ENCODE measurements at places on chromosomes 3 and 15.
A peak's percentile ranks its signal among the peaks of the same experiment; 100 is the strongest.

GRCh38 chr15:77179541-77179998, 108.7 kb upstream of the TSPAN3 start:
- DNase-seq = peak; percentile 58

DNA sequence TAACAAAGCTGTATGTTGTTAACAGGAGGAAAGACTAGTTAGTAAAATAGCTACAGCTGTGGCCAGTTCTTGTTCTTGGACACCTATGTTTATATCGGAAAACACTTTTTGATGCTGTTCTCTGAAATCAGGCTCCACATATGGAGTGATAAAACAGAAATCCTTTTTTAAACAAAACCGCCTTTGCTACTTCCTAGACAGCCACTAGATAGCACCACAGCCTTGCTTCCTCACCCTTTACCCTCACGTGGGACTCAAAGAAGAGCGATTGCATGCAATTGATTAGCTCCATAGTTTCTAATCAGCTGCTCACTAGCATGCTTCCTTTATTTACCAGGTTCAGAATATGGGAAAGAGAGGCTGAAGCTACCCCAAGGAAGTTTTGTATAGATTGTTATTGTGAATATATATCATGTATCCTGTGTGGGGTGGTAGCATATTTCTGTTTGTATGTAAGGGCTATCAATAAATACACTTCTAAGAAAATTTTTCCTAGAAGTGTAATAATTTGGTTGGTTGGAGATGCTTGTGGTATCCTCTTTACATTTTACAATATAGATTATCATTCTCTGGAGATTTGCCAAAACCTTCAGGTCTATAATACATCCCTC, 4.3 kb upstream of the MTFMT start:
- no peak for DNase-seq

DNA sequence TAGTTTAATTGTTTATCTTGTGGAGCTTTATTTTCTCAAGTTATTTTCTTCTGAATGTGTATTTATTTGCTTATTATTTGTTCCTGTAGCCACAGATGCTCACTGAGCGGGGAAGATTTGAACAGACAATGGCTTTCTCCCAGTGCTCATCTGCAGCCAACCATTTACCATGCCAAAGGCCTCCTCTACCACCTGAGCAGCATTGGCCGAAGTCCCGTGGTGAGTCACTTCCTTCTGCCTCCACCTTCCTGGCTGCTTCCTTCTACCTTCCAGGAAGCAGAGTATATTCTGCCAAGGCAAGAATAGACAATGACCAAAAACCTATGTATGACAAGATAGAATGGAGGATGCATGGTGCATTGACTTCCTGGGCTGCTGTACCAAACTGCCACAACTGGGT, 443.1 kb downstream of the AGBL1 start:
- no peak for DNase-seq

DNA sequence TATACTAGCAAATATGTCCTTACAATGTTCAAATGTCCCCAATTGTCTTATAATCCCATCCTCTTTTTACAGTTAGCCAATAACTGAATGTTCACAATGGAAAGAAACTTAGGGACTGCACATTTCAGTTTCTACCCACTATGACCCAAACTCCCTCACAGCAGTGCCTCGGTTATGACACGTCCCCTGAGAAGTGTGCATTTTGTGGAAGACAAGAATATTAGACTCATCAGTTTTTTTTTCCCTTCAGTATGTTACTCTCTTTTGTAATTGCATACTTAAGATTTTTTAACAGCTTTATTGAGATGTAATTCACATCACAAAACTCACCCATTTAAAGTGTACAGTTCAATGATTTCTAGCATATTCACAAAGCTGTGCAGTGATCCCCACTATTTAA, 64.8 kb downstream of the IGF2BP2 start:
- no peak for DNase-seq

- no peak for DNase-seq
Measured at GRCh38 chr3:99767291-99767690, 50.4 kb upstream of the CMSS1 start.

DNA sequence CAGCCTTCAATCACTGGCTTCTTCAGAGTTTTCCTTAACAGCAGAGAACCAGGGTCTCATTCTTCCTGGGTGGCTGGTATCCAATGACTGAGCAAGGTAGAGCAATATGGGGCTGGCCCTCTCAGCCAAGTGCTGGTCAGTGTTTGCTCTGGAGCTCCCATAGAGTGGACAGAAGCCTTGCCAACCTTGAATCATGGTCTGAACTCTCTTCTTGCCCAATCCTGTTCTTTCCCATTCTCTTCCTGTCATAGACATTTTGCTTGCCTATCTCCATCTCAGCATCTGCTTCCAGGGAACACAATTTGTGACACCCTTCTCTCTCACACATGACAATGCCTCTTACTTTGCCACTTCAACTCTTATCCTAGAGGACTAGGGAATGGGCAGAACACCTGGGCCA, 245.6 kb upstream of the PEX5L start:
- no peak for DNase-seq

DNA sequence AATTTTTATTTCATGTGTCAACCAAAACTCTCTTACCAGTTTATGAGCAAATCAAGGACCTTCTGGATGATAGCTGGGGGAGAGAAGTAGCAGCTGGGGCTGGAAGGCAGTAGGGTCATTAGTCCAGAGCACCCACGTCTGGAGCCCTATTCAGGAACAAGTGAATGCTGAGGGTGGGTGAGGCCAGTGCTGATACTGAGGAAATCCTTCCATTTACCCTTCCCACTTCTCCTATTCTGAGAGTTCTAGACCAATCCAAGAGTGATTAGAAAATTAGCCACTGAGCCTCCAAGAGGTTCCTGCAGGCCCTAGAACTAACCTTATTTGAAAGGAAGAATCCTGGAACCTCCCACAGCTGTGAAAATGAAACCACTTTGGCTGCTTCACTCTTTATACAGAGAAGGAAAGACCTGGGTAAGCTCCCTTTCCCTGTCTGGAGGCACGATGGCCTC, 46.2 kb upstream of the VILL start:
- no peak for DNase-seq

GRCh38 chr15:64907991-64908390, 3.7 kb upstream of the ANKDD1A start:
- no peak for DNase-seq

DNA sequence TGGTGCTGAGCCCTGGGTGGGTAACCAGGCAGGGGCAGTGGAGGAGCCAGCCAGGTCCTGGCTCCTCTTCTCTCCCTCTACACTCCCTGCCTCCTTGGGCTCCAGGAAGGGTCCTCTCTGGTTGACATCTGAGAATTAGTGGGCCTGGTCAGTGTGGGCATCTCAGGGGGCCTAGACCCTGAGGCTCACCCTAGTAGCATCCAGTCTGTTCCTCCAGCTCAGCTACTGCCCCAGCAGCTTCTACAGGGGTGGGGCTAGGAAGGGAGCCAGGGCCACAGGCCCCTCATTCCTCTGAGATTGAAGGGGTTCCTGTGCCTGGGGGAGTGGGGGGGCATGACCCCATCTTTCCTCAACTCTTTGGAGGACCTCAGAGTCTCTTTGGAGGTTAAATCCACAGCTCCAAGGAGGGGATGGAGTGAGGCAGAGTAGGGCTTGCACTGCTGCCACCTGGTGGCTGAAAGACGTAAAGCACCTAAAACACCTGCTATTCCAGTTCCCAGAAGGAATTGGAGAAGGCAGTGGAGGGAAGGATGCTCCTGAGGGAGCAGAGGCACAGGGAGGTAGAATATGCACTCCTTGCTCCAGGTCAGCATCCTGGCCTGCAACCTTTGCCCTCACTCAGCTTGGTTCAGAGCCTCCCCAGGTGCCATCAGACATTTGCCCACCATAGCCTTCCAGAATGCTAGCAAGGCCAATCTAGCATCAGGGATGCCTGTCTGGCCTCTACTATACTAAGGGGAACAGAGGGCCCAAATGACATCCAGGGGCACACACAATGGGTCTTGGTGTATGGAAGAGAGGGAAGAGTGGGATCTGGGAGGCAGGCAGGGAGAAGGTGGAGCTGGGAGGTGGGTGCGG, 25.1 kb downstream of the C3orf18 start:
- peak; percentile 80 for DNase-seq

- no peak for DNase-seq
Measured at GRCh38 chr15:97703400-97703799, 257.1 kb upstream of the ARRDC4 start.

DNA sequence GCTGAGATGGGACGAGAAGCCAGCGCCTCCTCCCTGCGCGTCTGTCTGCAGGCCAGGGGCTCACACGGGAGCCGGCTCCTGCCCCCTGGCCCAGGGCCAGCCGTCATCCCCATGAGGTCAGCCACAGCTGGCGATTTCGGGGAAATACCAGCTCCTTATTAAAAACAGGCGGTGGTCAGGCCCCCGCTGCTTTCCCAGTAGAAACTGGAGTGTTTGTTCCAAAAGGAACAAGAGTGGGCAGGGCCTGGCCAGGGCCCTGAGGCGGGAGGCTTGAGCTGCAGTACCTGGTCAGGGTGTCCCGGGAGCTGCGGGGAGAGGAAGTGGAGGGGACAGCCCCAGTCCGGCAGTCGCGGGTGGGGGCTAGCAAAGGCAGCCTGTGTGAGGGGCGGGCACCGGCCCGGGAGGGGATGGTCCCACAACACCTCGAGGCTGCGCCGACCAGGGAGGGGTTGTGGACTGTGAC, 17.8 kb downstream of the MYL3 start:
- peak; percentile 72 for DNase-seq

GRCh38 chr3:55492976-55493375, 5.9 kb upstream of the WNT5A start:
- no peak for DNase-seq

GRCh38 chr15:69154684-69155083, 5.8 kb upstream of the GLCE start:
- DNase-seq = no peak

DNA sequence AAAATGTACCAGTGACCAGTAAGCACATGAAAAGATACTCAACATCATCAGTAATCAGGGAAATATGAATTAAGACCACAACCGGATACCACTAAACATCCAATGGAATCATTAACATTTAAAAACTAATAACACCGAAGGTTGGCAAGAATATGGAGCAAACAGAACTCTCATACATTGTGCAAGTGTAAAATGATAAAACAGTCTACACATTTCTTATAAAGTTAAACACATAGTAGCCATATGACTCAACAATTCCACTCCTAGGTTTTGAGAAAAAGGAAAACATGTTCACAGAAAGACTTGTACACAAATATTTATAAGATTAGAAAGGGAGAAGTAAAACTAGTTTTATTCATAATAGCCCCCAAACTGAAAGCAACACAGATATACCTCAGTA, 60.3 kb upstream of the SLCO2A1 start:
- DNase-seq = no peak

GRCh38 chr3:98801043-98801747, 38.1 kb downstream of the ST3GAL6 start:
- DNase-seq = no peak

- no peak for DNase-seq
Measured at GRCh38 chr3:134449951-134450350, 35.8 kb downstream of the ANAPC13 start.

- no peak for DNase-seq
Measured at GRCh38 chr3:143849854-143850549, 1.7 kb upstream of the SLC9A9 start.

DNA sequence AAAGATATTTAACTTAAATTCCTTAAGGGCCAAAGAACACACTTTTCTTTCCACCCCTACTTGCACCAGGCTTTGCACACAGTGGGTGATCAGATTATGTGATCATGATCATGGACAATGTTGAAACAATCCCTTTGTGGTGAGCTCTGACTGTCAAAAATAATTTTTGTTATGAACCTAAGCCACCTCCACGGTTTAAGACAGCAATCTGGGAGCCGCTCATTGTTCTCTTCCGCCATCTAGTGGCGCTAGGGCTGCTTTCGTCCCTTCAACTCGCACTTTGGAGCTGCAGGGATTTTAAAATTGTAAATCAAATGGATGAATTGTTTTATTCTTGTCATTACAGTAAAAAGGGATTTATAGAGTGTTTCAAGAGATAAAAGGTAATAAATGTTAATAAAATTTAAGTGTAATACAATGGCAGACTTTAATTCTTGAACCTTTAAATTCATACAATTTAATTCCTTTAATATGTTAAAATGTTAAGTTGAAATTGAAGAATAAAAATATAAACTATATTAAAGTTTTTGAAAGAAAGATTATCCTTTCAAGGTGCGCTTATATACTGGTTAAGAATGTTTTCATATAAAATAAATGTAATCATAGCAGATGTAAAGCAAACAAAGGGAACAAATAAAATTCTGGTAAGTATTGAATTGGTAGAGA, 45.3 kb upstream of the ARL6 start:
- peak; percentile 55 for DNase-seq

DNA sequence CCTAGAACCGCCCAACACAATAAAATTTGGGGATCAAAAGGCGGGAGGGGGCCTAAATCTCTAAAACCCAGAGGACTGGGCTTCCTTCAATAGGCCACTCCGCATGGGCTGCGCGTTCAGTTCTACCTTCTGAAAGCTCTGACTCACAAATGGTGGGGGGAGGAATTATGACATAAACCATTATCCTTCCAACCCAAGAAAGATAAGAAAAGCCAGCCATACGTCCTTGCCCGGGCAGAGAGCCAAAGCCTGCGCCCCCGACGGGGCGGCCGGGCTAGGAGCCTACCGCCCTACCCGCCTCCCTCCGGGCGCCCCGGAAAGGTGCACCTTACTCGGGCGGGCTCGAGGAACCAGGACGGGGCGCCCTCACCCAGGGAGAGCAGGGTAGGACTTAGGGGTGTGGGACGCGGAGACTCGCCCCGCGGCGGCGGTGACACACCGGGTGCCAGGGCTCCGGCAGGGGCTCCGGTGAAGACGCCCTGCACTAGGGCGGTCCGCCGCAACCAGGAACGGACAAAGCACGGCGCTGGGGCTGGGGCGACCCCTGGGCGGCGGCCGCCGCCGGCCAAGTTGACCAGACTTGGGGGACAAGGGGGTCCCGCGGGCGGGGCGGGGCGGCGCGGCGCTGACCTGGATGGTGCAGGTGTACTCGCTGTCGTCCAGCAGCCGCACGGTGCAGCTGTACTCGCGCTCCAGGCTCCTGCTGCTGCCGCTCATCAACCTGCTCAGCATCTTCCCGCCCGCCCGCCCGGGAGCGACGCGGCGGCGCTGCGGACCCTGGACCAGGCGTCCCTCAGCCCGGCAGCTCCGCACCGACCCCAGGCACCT, 534 bp downstream of the FRMD5 start:
- peak; percentile 13 for DNase-seq

DNA sequence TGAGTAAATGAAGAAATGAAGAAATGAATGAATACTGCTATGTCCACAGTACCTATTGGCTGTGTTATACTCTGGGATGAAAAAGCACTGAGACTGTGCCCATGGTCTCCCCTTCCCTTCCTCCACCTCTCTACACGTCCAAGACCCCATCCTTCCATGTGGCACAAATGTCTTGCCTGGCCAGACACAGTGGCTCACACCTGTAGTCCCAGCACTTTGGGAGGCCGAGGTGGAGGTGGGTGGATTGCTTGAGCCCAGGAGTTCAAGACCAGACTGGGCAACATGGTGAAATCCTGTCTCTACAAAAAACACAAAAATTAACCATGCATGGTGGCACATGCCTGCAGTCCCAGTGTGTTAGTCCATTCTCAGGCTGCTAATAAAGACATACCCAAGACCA, 200.1 kb downstream of the FAM43A start:
- no peak for DNase-seq

DNA sequence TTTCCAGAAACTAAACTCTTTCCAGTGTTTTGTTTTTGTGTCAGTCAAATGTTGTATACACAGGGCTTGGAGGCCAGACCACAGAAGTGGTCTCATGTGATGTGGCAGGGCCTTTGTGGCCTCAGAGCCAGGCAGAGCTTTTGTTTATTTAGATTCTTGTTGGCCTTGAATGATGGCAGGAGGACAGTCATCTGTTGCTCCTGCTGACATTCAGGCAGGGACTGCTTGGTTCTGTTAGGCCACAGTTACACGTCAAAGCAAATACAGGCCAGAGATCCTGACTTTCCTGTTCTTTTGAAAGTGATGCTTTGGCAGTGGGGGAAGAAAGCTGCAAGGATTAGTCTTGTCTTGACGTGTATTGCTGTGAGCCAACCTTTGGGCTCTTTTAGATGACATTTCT, 325.1 kb downstream of the CACNA2D3 start:
- DNase-seq = no peak

All from GM20000 (cell line).